Esophagus muscularis mucosa (tissue), 4 donors: ENCODE measurements at places on chromosomes 2 and 18. TPM values are rescaled to one million over a fixed set of nuclear protein-coding genes. Genes with fewer than 3 reads are reported as not detected.

Gene C2orf72
- total RNA-seq, result 0.17 TPM

Gene MFSD6
- 162 TPM for total RNA-seq

Gene LRRTM1
- total RNA-seq, result 1.2 TPM

Gene SEMA4F
- total RNA-seq, result 2.8 TPM

Gene MOGAT1
- total RNA-seq, result not detected

Gene CXCR2
- not detected for total RNA-seq

Gene CCBE1
- total RNA-seq, result 1.6 TPM

Gene TMEM18
- 11.5 TPM for total RNA-seq

Gene KATNAL2
- 3.9 TPM for total RNA-seq

Gene CDH2
- total RNA-seq, result 17.4 TPM

Gene TSHZ1
- 41.7 TPM for total RNA-seq

Gene IL1RL2
- total RNA-seq, result 0.92 TPM

Gene TNFAIP6
- 3.5 TPM for total RNA-seq

Gene TMEM185B
- total RNA-seq, result 33.8 TPM

Gene RBM44
- total RNA-seq, result 0.42 TPM

Gene TGFA
- 0.46 TPM for total RNA-seq
